ENCODE measurements at places on chromosomes 2 and 18. TPM values are rescaled to one million over a fixed set of nuclear protein-coding genes. Genes with fewer than 3 reads are reported as not detected.

Gene RNU2-63P
- total RNA-seq = 268 TPM

Gene DES
- 69.3 TPM for total RNA-seq

Gene CTAGE1
- total RNA-seq = under 0.01 TPM

Gene INHBB
- not detected for total RNA-seq

Gene CDH20
- total RNA-seq = not detected

Gene GTF2A1L
- 3.3 TPM for total RNA-seq

Gene MAL
- total RNA-seq = not detected

Gene TACR1
- total RNA-seq = not detected

Gene RFTN2
- 10.2 TPM for total RNA-seq

Gene TPGS2
- total RNA-seq = 98.8 TPM

Gene NR4A2
- 0.17 TPM for total RNA-seq

Gene PCARE
- total RNA-seq = under 0.01 TPM

Gene RNF144A
- total RNA-seq = 0.17 TPM

Gene NEB
- 0.26 TPM for total RNA-seq

All from fibroblast of lung (primary cell).